ENCODE measurements at places on chromosomes 6 and 20.
A peak's percentile ranks its signal among the peaks of the same experiment; 100 is the strongest.

- no peak for DNase-seq
Observed at GRCh38 chr20:11529047-11529446, 388.6 kb upstream of the BTBD3 start.

DNA sequence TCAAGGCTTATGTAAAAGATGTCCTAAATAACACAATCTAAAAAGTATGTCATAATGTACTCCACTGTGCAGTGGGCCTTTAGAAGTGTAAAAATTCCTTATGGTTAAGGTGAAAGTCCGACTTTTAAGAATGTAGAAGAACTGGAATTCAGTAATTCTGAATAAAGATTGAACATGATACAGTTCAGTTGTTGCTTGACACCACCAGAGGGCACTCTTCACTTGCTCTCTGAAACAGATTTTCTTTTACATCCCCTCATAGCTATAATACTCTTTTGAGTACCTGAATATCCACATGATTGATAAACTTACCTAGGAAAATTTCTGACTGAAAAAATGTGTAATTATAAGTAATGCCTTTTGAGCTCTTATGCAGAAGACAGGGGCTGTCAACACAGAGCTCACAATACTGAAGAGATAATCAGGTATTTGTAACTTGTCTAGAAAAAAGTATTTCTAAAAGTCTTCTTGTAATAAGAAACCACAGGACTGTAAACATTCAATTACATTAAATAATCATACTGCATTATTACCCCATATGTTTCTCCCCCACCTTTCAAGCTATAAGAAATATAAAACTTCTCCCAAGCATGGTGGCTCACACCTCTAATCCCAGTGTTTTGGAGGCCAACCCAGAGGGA is 92.1 kb downstream of the POPDC3 start:
- DNase-seq, result peak; percentile 58

DNA sequence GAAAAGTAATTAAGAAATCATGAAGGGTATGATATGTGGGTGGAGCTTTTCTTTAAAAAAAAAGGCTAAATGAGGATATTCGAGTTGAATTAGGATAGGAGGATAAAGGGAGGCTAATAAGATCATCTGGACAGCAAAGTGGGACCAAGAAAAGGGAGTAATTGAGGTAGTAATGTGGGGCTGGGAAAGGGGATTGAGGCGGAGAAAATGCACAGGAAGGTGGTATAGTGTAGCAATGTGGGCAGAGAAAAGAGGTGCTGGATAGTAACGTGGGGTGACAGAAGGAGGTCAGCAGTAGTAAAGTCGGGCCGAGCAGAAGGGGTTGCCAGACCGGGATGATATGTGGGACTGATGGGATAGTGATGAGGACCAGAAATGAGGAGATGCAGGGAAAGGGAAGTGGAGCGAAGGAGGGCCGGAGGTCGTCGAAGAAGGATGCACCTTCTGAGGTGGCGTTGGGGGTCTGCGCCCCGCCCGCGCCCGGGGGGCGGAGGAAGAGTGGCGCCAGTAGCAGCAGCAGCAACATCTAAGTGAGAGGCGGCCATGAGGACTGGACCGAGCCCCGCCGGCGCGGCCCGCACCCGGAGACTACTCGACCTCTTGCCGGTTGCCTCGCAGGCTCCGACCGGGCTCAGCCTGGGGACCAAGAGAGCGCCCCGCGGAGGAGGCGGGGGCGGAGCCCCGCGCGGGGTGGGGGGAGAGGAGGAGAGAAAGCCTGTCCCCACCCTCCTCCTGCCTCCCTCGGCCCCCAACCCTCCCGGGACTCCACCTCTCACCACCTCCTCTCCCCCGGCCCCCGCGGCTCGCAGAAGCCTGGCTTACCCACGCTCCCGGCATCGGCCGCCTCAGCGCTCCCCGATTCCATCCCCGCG is 887 bp downstream of the GABBR1 start:
- peak; percentile 49 for DNase-seq

DNA sequence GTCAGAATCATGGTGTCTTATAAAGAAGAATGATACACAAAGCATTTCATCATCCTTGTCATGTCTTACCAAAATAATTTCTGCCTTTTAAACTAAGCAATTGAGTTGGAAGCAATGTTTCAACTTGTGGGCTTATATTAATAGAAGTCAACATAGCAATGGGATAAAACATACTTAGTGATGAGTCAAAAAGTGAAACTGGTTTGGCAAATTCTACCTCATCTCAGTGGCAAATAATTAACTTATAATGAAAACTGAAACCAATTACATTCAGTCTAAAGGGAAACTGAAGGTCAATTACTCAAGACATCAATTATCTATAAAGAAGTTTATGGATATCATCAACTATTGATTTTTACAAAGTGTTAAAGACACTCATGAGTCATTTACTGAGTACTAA is 463.8 kb downstream of the BMP2 start:
- no peak for DNase-seq

- DNase-seq, result no peak
Observed at GRCh38 chr6:142335415-142335814, 33.6 kb downstream of the ADGRG6 start.

DNA sequence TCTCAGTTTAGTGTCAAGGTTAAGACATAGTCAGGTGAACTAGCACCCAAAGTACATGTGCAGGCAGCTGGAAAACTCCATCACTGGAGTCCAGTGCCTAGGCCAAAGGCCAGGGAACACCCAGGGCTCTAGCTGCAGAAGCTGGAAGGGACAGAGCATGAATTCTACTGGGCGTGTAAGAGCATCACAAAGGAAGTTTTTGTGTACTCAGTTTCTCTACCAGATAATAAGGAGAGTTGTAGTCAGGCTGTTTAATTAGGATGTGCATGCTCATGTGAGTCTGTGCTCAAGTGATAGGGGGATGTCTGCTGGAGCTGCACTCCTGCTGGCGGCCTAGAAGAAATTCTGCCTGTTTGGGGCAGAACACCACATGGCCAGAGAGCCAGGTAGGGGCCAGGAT is 8.1 kb downstream of the L3MBTL1 start:
- DNase-seq, result no peak

DNA sequence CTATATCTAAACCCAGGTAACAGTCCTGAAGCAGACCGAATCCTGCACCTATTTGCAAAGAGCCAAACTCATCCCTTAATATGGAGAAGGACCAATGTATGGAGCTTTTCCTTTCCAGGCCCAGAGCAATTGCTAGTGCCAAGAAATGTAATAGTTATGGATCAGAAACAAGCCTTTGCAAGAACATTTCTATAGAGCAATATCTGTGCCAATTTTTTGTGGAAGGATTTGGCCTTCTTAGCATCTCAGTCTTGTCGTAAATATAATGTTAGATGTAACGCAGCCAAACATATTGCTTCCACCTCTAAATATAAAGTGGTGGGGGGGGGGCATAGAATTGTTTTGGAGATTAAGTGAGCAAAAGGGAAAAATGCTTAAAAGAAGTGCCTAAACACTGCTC is 2.7 kb downstream of the KIAA0408 start:
- no peak for DNase-seq

DNA sequence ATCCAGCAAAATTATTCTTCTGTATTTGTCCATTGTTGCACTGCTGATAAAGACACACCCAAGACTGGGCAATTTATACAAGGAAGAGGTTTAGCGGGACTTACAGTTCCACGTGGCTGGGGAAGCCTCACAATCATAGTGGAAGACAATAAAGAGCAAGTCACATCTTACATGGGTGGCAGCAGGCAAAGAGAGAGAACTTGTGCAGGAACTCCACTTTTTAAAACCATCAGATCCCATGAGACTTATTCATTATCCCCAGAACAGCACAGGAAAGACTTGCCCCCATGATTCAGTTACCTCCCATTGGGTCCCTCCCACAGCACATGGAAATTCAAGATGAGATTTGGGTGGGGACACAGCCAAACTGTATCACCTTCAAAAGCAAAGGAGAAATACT is 286.5 kb upstream of the ECI2 start:
- no peak for DNase-seq

DNA sequence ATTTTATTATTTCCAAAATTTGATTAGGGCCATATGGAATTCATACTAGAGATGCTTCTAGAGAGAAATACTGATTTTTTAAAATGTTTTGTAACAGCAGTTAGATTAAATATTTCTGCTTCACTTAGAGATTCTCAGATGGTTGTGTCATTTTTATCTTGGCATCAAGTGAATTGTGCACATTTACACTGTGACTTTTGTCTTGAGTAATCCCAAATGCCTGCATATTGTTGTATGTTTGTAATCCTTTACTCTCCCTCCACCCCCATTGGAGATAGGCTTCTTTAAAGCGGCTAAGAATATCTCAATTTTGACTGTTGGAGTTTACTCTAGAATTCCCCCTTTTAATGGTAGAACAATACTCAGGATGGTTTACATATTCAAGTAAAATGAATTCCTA is 19.0 kb downstream of the STX16 start:
- no peak for DNase-seq

Measured in activated CD4-positive, alpha-beta T cell treated with anti-CD3 and anti-CD28 coated beads, Interleukin-2, Interleukin-6, amounts not matched to agents 100 ng/mL and 50 ng/mL, durations not matched to agents 16 hours and 8 hours (primary cell).